ENCODE measurements at places on chromosomes 16 and 17.

GRCh38 chr17:58352596-58353388 is 791 bp upstream of the SUPT4H1 start:
- H3K4me1 ChIP-seq = no peaks in the 10 kb centered on the region
- peak overlapping the region; percentile 100 for H3K4me3 ChIP-seq
- DNase-seq = peak; percentile 80
- no peaks in the 10 kb centered on the region for H3K27me3 ChIP-seq

DNA sequence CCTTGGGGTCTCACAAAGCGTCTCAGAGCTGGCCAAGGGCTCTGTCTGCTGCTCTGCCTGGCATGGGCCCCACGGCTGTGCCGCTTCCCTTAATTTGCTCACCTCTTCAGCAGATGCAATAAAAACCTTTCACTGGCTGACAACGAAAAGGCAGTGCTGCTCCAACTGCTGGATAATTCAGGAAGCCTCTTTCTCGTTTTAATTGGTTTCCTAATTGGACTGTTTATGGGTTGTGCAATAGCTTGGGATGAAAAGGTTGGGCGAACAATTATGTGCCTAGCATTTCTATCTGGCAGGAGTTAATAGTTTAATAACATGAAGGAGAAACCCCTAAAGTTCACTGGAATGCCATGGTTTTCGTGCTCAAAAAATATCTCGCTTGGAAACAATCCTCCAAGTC is 234.1 kb upstream of the IRX5 start:
- H3K4me1 ChIP-seq = no peaks in the 10 kb centered on the region
- H3K36me3 ChIP-seq = no peaks in the 10 kb centered on the region
- no peak overlapping the region for H3K4me3 ChIP-seq
- no peak for DNase-seq
- H3K27ac ChIP-seq = no peak overlapping the region
- H3K27me3 ChIP-seq = no peaks in the 10 kb centered on the region

- H3K4me3 ChIP-seq = peak overlapping the region; percentile 94
- H3K4me1 ChIP-seq = peaks cover 3% of the 10 kb centered on the region
- H3K27ac ChIP-seq = peak overlapping the region; percentile 48
- no peak for DNase-seq
Measured at GRCh38 chr17:48047113-48047740, 932 bp upstream of the NFE2L1 start.

GRCh38 chr17:16906680-16907079 is 65.2 kb downstream of the TNFRSF13B start:
- H3K27me3 ChIP-seq = no peaks in the 10 kb centered on the region
- no peaks in the 10 kb centered on the region for H3K36me3 ChIP-seq
- no peaks in the 10 kb centered on the region for H3K4me1 ChIP-seq

DNA sequence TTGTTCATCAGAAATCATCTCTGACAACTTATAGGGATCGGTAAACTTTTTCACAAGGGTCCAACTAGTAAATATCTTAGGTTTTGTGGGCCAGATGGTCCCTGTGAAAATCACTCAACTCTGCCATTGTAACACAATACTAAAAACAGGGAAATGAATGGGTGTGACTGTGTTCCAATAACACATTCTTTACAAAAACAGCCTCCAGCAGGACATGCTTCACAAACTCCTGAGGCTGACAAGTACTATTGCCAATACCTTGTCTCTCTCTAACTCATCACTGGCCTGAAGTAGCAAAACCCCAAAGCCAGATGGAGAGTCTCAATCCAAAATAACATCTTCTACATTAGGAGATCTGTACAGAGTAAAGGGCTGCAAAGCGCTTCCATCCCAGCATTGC is 312.3 kb downstream of the TOX3 start:
- no peaks in the 10 kb centered on the region for H3K27me3 ChIP-seq
- H3K4me1 ChIP-seq = no peaks in the 10 kb centered on the region
- peaks cover 3% of the 10 kb centered on the region for H3K36me3 ChIP-seq
- no peak for DNase-seq
- H3K27ac ChIP-seq = no peak overlapping the region
- H3K4me3 ChIP-seq = no peak overlapping the region

GRCh38 chr17:80968602-80969029 is 23.0 kb upstream of the CHMP6 start:
- H3K36me3 ChIP-seq = peaks cover 5% of the 10 kb centered on the region
- H3K27me3 ChIP-seq = no peaks in the 10 kb centered on the region
- no peak for DNase-seq
- H3K4me1 ChIP-seq = no peaks in the 10 kb centered on the region
- H3K27ac ChIP-seq = no peak overlapping the region

GRCh38 chr17:82339634-82340580 is 6.3 kb upstream of the SECTM1 start:
- no peaks in the 10 kb centered on the region for H3K4me1 ChIP-seq
- no peak for DNase-seq
- H3K4me3 ChIP-seq = no peak overlapping the region

DNA sequence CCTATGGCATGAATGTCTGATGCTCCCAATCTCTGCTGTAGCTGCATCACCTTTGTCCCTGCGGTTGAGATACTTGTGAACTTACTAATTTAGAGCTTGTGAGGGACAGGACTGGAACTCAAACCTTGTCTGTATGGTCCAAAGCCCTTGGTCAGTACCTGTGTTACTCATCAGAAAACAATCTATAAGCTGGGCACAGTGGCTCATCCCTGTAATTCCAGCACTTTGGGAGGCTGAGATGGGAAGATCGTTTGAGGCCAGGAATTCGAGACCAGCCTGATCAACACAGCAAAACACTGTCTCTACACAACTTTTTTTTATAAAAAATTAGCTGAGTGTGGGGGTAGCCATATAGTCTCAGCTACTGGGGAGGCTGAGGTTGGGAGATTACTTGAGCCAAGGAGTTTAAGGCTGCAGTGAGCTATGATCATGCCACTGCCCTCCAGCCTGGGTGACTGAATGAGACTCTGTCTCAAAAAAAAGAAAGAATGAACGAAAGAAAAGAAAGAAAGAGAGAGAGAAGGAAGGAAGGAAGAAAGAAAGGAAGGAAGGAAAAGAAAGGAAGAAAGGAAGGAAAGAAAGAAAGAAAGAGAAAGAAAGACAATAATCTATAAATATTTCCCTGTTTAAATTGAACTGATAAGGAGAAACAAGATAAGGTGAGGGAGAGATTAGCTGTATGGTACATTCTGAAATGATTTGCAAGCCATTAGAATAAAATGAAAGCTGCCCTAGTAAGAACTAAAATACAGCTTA is 31.7 kb upstream of the MYH10 start:
- no peaks in the 10 kb centered on the region for H3K4me1 ChIP-seq
- H3K27me3 ChIP-seq = no peaks in the 10 kb centered on the region
- no peak overlapping the region for H3K27ac ChIP-seq
- no peak for DNase-seq
- H3K4me3 ChIP-seq = no peak overlapping the region

All from H9 (cell line).